Progenitor cell of endocrine pancreas (in vitro differentiated cells): ENCODE measurements at places on chromosomes 16 and 17. TPM values are rescaled to one million over a fixed set of nuclear protein-coding genes. Genes with fewer than 3 reads are reported as not detected.

Gene TMIGD1
- total RNA-seq: not detected in 2 replicates

Gene FOXF1
- total RNA-seq: not detected in 2 replicates

Gene SGCA
- total RNA-seq: not detected in 2 replicates

Gene PRR35
- not detected in 2 replicates for total RNA-seq

Gene HAGH
- 43.6 and 46.4 TPM in 2 replicates for total RNA-seq

Gene TUBB3
- 201 and 211 TPM in 2 replicates for total RNA-seq

Gene EEF2K
- total RNA-seq: 15.4 TPM in 2 replicates

Gene ASIC2
- total RNA-seq: 0.29 and 1.2 TPM in 2 replicates

Gene KRTAP2-2
- total RNA-seq: not detected in 2 replicates

Gene CMTM3
- 48.2 and 51.5 TPM in 2 replicates for total RNA-seq

Gene TMC7
- total RNA-seq: 4.8 and 6.2 TPM in 2 replicates

Gene FAM234A
- total RNA-seq: 127 and 129 TPM in 2 replicates

Gene SPATA22
- not detected in 2 replicates for total RNA-seq

Gene MEIOB
- not detected in 2 replicates for total RNA-seq

Gene CD300LB
- total RNA-seq: not detected in 2 replicates

Gene SULT1A1
- 19.8 and 20.9 TPM in 2 replicates for total RNA-seq

Gene ABCA8
- total RNA-seq: 0.31 and 0.44 TPM in 2 replicates

Gene CD300C
- not detected in 2 replicates for total RNA-seq

Gene SLC12A3
- total RNA-seq: not detected in 2 replicates

Gene PCGF2
- 109 and 112 TPM in 2 replicates for total RNA-seq

Gene LYRM9
- total RNA-seq: 9.5 and 12.2 TPM in 2 replicates

Gene CCR7
- total RNA-seq: not detected in 2 replicates

Gene NGFR
- total RNA-seq: 2.7 and 6.2 TPM in 2 replicates

Gene DCUN1D3
- total RNA-seq: 23.2 and 24.2 TPM in 2 replicates

Gene BRIP1
- total RNA-seq: 13.5 and 14.3 TPM in 2 replicates

Gene IGSF6
- not detected in 2 replicates for total RNA-seq

Gene APPBP2
- total RNA-seq: 54.3 and 61.3 TPM in 2 replicates

Gene CACNG3
- not detected in 2 replicates for total RNA-seq

Gene SLFN13
- total RNA-seq: 32.4 and 33.6 TPM in 2 replicates

Gene TPSD1
- not detected in 2 replicates for total RNA-seq

Gene HS3ST3A1
- 6.9 and 8.8 TPM in 2 replicates for total RNA-seq

Gene ERAL1
- 49.2 and 49.7 TPM in 2 replicates for total RNA-seq

Gene IL32
- total RNA-seq: 2.9 and 4.6 TPM in 2 replicates

Gene DNAAF8
- 1.1 TPM in 2 replicates for total RNA-seq

Gene TMEM88
- 11.3 and 15.8 TPM in 2 replicates for total RNA-seq

Gene NSRP1
- total RNA-seq: 25.3 and 29.0 TPM in 2 replicates

Gene RGS11
- 2.4 TPM in 2 replicates for total RNA-seq

Gene ADGRG1
- 19.7 and 26.2 TPM in 2 replicates for total RNA-seq

Gene MMP28
- total RNA-seq: 0.53 TPM in 1 of 2 replicates, not detected in the other

Gene QPRT
- total RNA-seq: 106 and 115 TPM in 2 replicates

Gene CCL17
- not detected in 2 replicates for total RNA-seq

Gene UQCRC2
- total RNA-seq: 196 and 198 TPM in 2 replicates
